Endodermal cell (in vitro differentiated cells): ENCODE measurements at places on chromosomes 3 and 15. TPM values are rescaled to one million over a fixed set of nuclear protein-coding genes. Genes with fewer than 3 reads are reported as not detected.

- DNase-seq, result no peak
Measured at GRCh38 chr15:40075298-40076044, 33.2 kb downstream of the BMF start.

GRCh38 chr3:87298111-87298718, 21.8 kb upstream of the POU1F1 start:
- DNase-seq, result no peak

GRCh38 chr15:41913256-41913655, 19.4 kb upstream of the SPTBN5 start:
- no peak for DNase-seq

The NUTM1 gene
- total RNA-seq, result 0.09 and 0.11 TPM in 2 replicates

The U2SURP gene
- total RNA-seq, result 95.5 to 162 TPM (median 160 TPM) in 3 replicates

The DUOXA2 gene
- 2.3 TPM in 1 of 3 replicates, not detected in the others for total RNA-seq

DNA sequence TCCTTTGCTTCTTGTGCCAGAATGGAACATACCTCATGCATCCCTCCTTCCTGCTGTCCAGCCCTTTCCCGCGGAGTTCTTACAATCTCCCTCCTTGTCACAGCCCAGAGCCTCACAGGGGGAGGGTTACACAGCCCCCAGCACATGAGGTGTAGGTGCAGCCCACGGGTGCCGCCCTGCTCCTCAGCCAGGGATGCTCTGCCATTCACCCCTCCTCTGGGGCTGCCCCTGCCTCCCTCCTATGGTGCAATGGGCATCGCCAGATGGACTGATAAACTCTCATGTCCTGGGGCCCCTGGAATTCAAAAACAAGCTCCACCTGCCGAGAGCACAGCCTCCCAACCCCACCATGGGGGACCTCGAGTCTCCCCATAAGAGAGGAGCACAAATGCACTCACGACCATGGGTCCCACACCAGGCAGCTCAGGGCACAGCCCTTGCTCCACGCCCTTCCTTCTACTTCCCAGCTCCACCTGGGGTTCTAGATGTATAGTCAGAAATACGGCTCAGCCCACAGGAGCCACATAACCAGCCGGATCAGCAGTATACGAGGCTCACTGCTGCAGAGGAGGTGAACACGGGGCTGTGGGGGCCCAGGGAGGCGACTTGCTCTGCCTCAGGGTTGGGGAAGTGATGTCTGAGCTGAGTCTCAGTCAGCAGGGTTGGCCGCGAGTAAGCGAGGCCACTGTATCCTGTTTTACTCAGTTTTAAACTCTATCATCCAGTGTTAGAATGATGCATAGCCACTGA, 269.7 kb upstream of the LYSMD4 start:
- peak; percentile 28 for DNase-seq

- no peak for DNase-seq
Measured at GRCh38 chr15:28219116-28219515, 102.9 kb downstream of the HERC2 start.

The CPNE4 gene
- total RNA-seq, result 1.7 to 2.7 TPM (median 2.0 TPM) in 3 replicates

DNA sequence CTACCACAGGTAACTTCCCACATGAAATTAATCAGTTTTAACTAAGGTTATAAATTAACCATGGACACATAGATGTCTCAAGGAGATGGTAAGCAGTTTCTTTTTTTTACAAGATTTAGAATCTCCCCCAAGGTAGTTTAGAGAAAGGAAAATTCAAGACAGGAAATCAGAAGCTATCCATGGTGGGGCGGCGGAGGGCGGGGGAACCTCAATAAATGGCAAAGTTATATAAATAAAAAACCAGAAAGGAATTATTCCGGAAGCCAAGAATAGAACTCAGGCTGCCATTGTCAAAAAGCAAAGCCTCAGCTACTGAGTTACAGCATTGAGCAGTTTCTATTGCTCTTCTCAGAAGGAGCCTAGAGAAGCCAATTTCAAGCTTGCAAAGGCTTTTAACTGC, 172.1 kb upstream of the SMAD3 start:
- peak; percentile 24 for DNase-seq

The CCR1 gene
- total RNA-seq, result not detected in 2 replicates

The MINAR1 gene
- 0.42 to 1.2 TPM (median 1.2 TPM) in 3 replicates for total RNA-seq

DNA sequence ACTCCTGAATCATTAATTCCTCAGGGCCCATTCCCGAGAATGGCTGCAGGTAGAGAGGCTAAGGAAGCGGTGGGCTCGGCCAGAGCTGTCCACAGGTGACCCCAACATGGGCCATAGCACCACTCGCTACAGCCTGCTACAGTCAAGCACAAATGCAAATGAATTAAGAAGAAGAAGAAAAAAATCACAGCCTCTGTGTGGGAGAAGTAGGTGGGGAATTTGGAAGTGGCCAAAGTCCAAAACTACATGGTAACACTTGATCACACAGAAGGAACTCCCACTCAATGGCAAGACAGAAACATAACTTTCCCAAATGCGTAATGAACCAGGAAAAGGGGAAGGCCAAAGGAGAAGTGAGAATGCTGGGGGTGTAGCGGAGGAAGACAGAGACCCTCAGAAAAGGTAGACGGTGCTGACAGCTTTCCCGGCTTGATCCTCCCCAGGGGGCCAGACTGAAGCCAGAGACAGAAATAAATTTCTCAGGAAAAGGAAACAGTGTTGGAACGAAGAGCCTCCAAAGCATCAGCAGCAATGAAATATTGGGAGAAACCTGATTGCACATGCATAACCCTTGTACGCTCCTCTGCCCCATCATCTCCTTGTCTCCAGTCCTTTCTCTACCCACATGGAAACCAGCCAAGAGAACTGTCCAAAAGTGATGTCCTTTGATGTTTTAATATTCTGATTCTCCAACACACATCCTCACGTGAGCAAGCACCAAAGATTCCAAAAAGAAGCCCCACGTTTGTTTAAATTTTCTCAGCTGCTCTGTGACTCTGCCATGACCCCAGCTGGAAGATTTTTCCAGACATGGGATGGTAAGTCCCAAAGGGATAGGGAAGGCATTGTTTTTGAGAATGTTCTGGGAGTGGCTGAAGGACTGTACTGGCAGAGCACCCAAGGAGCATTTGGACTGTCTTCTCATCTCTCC, 107.6 kb downstream of the OXNAD1 start:
- DNase-seq, result no peak

DNA sequence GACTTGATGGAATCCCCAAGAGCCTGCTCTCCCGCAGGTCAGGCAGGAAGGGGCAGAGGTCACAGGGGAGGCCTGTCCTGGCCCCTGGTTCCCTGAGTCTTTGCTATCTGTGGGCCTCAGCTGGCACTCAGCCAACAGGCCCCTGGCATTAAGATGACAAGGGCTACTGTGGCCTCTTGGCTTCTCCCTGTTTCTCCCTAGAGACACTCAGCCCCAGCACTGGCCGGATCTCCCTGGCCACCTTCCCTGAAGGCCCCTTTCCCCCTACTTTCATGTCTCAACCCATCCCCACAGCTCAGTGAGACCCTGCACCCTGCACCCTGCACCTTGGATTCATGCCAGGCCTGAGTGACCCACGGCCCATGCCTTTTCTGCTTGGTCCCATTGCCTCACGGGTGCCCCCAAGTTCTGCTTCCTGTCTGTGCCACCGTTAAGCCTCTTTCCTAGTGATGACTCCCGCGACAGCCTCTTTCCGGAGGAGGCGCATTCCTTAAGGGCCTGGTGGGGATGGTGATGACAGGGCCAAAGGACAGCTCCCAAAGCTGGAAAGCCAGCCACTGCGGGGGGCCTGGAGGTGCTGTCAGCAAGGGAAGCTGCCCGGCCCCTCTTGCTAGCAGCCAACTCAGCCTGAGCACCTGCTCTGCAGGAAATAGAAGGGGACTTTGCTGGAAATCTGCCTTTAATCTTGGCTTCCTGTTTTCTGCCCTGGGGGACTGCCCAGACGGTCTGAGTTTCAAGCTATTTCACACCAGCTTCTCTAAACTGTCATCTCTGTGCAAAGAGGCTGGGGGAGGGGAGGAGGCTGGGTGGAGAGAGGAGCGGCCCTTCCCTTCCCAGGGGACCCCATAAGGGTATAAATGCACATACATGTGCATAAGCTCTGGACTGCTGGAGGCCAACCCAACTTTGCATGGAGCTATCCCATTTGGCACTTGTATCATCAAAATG, 4.8 kb upstream of the CSK start:
- DNase-seq, result peak; percentile 93

The ADGRG7 gene
- total RNA-seq, result 2.1 to 4.3 TPM (median 3.1 TPM) in 3 replicates

DNA sequence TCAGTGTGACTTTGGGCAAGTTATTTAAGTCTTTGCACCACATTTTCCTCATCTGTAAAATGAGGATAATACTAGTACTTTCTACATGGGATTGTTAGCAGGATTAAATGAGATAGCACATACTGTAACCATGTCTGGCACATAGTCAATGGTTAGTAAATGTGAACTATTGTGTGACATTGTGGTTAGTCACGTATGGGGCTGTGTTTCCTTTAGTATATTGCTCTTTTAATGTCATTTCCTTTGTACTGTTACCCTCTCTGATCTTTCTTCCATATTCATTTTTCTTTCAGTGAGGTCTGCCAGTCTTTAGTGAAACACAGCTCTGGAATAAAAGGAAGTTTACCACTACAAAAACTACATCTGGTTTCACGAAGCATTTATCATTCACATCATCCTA, 21.4 kb downstream of the OPA1 start:
- DNase-seq, result no peak

GRCh38 chr3:105868431-105868741, 426 bp downstream of the CBLB start:
- peak; percentile 85 for DNase-seq

DNA sequence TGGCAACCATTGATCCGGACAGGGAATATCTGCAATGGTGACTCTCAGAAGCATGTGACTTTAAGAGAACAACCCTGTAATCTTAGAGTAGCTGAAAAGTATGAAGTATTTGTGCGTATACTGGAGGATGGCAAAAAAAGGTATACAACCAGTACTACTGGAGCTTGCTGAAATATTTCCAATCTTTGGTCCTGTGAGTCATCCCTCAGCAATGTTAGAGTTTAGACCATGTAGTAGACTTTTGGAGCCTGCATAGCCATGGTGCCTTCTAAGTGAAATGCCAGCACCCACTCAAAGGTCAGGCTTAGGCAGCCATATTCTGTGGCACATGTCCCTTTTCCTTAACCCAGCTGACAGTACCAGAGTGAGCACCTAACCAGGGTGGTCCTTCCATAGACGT, 429.4 kb downstream of the NTRK3 start:
- no peak for DNase-seq

- DNase-seq, result no peak
Measured at GRCh38 chr15:27271258-27271657, 300.3 kb downstream of the GABRG3 start.

DNA sequence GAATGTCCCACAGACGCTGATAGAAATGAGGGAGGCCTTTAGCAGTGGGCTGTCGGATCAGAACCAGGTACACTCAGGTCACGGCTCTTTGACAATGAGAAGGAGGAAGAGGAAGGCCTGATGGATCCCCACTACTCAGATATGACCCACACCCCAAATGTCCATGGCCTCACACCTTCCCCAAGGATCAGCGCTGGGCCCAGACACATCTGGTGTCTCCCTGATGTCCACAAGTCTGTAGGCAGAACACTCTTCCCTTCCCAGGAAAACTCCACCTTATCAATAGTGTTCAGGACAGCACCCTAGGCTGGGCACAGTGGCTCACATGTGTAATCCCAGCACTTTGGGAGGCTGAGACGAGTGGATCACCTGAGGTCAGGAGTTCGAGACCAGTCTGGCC, 33.3 kb upstream of the SFMBT1 start:
- peak; percentile 30 for DNase-seq

DNA sequence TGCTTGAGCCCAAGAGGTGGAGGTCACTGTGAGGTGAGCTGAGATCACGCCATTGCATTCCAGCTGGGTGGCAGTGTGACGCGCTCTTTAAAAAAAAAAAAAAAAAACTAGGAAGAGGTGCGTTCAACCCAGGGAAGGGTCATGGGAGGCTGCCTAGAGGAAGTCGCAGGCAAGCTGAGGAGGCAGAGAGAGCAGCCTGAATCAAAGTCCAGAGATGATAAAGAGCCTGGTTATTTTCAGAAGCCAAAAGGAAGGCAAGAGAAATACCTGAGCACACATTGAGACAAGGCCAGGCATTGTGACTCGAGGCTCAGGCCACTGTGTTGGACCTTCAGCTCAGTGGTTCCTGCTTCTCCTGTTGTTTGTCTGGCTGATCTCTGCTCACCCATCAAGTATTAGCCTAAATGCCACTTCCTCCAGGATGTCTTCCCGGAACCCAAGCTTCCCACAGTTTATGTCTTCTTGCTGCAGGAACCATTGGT, 16.1 kb upstream of the GCNT3 start:
- no peak for DNase-seq

DNA sequence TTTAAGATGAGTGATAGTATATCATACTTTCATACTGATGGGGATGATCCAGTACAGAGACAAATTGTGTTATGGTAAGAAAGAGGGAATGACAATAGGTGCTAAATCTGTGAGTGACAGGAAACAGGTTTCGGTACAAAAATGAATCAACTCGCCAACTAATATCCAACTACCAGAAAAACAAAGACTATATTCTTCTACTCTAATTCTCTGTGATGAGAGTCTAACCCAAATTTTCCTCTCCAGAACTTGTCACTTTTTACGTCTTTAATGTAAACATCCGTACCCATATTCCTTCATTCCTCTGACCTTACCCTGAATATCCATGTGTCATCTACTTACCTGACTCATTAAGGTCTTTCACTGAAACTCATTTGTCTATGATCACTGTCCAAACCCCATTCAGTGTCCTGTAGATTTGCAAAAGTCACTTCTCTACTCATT, 39.6 kb downstream of the SCAPER start:
- DNase-seq, result no peak

- DNase-seq, result no peak
Measured at GRCh38 chr3:182294256-182294655, 499.0 kb upstream of the ATP11B start.

DNA sequence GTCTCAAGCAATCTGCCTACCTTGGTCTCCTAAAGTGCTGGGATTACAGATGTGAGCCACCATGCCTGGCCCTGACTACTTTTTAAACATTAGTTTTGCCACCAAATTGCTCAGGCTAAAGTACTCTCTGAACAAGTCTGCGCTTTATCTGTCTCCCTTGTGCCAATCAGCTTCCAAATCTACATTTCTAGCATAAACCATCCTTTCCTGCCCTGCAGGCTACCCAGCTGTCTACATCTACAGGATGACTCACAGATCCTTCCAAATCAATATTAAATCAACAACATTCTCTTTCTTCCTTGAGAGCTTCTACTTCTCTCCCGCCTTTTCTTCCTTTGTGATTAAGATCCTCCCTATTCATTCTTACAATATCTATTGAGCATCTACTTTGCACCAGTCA, 16.0 kb upstream of the ATOSA start:
- no peak for DNase-seq

- DNase-seq, result no peak
Measured at GRCh38 chr3:115741650-115742049, 118.3 kb downstream of the GAP43 start.

DNA sequence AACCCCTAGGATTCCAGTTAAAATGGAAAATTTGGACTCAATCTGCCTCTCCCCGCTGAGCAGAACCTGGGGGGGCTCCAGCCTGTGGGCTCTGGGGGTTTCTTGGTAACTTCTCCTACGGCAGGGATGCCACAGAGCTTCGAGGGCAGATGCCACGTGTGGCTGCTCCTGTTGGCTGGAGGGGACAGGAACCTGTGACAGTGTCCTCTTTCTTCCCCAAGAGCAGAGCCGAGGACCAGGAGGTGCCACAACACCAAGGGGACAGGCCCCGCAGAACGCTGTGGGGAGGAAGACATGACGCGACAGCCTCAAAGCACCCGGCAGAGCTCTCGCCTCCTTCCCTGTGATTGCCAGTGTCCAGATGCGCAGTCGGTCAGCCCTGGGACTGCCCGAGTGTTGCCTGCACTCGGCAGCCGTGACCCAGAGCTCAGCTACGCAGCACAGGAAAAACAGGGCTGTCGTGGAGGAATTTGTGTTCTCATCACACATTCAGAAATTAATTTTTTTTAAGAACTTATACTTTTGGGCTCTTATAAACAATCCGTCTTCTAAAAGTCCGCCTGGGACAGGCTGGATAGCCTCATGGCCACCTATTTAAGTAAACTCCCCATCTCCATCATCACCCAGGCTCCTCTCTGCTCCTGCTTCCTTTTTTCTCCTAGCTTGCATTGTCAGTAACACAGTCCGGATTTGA, 131.9 kb upstream of the MEF2A start:
- no peak for DNase-seq
